NCI-H1930 (cell line): ENCODE measurements at places on chromosomes 5 and 9.

DNA sequence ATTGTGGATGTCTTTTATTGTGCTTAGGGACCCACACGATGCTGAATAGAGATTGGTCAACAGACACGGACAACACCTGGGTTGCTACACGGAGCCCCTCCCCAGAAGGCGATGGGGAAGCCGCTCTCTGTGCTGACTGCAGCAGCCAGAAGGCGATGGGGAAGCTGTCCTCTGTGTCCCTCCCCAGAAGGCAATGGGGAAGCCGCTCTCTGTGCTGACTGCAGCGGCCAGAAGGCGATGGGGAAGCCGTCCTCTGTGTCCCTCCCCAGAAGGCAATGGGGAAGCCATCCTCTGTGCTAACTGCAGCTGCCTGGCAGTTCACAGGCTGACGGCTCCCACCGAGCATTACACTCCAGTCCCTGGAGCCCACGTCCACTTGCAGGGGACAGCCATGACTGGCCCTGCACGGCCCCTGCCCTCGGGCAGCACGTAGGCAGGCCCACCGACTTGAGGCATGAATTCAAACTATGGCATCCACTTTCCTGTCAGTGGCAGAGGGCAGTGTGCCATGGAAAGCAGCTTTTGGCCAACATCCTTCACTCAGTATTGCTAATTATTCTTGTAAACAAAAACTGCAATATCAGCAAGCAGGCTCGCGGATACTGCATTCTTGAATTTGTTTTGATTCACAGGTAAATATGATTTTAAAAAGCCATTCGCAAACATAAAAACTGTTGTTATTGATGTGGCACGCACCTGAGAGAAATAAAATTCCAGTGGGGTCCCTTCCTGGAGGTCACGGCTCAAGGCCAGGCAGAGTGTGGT, 48.1 kb upstream of the CLPTM1L start:
- DNase-seq = no peak

DNA sequence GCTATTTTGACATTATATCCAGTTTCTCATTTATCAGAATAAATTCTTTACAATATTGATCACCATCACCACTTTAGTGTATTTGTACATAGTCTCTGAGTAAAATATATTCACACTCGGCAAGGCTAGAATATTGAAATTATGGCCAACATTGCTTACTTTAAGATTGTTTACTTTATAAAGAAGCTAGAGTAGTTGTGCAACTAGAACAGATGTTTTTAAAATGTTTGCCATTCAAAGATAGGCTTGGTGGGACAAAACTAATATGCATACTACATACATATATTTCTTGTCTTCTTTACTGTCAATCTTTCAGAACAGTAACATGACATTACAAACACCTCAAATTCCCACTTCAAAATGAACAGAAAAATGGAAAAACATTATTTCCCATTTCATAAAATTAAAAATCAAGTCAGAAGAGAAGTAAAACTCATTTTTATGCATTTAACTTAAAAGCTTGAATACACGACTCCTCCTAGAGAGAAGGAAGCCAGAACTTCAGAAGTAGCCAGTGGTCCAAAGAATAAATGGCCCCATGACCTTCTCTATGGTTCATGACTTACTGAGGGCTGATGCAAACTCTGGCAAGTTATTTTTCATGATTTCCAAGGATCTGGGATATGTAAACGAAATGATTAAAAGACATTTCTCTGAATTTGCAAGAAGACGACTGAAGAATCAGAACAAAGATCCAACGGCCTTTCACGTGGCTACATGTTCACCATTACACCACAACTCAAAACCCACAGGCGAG, 14.1 kb downstream of the MTX3 start:
- no peak for DNase-seq

GRCh38 chr9:126144603-126145456, 181.8 kb upstream of the MVB12B start:
- no peak for DNase-seq

- no peak for DNase-seq
These were observed 89.4 kb downstream of the SPOCK1 start for GRCh38 chr5:137409736-137410135.

DNA sequence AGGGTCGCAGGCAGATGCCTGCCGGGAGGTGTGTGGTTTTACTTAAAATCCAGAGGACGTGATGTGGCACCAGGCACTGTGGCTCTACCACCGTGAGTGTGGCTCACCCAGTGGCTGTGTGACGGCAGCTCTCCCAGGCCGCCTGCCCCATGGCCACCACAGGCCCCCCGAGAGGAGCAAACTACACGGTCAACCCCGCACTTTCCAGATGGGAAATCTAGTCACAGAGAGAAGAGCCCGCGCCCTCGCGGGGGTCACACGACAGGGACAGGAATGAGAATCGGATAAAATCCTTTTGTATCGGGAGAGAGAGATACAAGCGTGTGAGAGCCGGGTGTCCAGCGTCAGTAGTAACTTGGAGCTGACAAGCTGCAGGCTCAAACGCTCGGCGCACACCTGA, 24.4 kb downstream of the TERT start:
- no peak for DNase-seq

- DNase-seq = no peak
These were observed 814.3 kb upstream of the CDH10 start for GRCh38 chr5:25459082-25459481.

GRCh38 chr9:9045072-9045471, 1245.5 kb upstream of the DMAC1 start:
- no peak for DNase-seq

- no peak for DNase-seq
These were observed 12.5 kb upstream of the ZSWIM6 start for GRCh38 chr5:61319388-61320146.

DNA sequence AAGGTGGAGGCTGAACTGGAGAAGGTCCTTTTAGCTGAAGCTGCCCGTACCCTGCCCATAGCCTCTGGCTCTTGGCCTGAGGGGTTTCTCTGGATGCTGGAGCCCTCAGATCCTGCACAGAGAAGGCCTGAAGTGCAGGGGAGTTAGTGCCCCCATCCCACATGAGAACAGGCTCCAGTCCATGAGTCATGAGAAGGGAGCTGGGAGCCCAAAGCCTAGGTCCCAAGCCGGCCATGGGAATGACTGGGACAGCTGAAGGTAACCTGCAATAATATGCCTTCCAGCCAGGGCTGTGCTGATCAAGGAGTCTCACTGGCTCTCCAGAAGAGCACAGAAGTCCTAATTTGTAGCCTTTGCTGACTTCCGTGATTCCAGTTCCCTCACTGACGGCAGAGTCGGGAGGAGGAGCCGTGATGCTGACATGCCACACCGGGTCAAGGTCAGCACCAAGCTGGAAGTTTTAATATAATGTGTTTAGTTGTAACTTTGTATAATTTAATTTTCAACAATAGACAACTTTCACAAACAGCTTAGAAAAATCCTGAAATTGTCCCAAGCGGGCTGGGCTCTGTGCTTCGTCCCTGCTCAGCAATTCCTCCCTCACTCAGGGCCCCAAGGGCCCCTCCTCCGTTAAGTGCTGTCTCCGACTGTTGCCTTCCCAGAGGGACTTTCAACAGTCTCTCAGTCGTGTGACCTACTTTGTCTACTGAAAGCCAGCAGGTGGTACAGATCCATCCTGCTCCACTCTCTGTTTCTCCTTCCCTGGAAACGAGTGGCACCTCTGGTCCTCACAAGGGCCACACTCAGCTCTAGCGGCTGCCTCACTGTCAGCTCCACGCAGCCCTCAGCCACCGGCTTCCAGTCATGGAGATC, 387.8 kb downstream of the GADD45G start:
- no peak for DNase-seq
